ENCODE measurements at places on chromosomes 1 and 21.

DNA sequence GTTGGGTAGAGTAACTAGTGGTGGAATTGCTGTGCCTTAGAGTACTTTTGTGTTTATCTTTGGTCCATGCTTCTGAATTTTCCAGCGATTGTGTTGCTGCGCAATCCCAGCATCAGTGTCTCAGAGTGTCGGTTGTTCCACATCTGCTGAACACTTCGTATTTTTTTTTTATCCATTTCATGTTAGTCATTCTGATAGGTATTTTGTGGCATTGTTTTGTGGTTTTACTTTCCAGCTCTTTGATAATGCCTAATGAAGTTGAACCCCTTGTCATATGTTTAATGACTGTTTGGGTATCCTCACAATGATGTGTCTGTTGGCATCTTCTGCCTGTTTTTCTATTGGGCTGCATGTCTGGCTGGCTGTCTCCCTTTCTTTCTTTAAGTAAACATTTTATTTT is 13.6 kb downstream of the TUFT1 start:
- DNase-seq = peak; percentile 68

DNA sequence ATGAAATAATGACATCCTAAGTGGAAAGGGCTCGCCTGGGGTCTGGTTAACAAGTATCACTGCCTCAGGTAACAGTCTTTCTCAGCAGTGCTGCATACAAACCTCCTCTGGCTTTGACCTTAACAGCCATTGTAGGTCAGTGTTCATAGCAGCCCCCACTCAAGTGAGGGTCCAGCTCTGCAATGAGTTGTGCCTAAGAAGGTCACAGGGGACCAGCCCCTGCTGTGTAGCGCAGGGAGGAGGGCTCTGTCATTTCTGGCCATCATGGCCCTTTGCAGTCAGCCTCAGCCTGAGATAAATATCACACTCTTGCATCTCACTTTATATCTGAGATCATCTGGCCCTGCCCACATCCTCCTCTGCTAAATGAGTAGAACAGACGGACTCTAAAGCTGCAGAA is 18.1 kb upstream of the MYSM1 start:
- no peak for DNase-seq

DNA sequence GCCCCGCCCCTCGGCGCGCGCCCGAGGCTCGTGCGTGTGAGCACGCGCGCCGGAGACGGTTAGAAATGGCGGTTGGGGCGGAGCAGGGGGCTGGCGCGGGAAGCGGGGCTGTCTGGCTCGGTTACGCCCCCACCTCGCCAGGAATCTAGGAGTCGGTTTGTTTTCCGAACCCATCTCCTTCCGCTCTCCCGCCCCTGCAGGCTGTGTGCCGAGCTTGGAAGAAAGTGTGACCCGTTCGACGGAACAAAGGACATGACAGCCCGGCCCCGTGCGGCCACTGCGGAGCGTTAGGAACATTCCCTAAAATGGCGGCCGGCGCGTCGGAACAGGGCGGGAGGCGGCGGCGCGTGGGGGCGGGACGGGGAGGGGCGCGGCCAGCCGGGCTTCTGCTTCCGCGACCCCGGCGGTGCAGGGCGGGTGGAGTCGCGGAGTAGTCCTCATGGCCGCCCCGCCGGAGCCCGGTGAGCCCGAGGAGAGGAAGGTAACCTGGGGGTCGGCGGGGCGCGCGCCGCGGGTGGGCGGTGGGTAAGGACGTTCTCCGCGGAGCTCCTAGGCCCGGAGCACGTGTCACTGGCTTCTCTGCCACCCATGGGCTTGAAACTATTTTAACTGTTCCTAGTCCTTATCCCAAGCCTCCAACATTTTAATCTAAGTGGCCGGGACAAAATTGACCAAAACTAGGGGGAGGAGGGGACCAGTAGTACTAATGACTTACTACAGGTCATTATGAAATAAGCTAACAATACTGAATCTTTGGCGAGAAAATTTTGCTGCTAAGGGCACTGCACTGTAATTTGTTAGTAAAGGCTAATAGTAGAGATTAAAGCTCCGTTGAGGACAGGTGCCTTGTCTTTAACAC is at the start of gene COX20:
Gene COX20 (plus strand): TSS at position 383 of the 859 bp plus-strand sequence. CDS start 57 bp downstream, at position 440.
- DNase-seq = peak; percentile 76

DNA sequence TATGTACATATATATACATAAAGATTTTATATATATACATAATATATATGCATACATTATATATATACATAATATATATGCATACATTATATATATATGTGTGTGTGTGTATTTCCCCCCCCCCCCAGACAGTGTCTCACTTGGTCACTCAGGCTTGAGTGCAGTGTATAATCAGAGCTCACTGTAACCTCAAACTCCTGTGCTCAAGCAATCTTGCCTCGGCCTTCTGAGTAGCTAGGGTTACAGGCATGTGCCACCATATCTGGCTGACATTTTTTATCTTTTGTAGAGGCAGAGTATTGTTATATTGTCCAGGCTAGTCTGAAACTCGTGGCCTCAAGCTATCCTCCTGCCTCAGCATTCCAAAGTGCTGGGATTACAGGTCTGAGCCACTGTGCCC is 9.0 kb upstream of the FUBP1 start:
- DNase-seq = no peak

DNA sequence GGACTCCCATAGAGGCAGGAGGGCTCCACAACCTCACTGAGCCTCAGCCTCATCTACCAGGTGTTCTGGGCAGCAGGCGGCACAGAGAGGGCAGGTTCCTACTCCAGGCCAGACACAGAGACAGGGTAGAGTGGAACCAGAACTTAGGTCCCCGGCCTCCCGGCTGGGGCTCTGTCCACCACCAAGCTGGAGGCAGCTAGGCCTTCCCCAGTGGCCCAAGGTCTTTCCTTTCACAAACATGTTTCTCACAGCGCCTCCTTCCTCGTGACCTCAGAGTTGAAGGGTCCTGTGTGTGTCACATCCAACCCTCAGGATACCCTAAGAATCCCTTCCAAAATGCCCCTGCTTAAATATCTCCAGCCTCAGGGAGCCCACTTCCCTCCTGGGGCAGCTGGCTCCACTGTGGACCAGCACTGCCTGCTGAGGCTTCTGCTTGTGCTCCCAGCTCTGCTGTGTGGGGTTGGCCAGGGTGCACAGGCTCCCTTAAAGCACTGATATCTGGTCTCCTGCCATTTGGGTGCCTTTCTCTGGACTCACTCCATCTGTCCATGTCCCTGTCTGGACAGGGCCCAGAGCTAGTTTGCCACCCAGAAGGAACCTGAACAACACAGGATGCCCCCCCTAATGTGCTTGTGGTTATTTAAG is 33.2 kb upstream of the MAGOH start:
- no peak for DNase-seq

DNA sequence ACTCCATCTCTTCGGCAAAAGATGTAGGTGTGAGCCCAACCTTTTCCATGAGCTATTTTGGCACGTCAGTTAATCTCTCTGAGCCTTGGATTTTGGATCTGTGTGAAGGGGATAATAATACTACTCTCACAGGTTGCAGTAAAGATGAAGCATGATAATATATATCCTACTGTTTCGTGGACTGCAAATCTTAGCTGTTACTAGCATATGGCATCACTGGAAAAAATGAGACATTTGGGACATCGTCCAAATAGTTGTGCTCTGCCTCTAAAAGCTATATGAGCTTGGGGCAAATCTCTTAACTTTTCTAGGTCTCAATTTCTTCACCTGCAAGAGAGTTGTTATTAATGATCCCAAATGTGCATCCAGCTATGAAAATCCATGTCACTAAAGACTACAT is 147.4 kb upstream of the ZRANB2 start:
- DNase-seq = no peak

DNA sequence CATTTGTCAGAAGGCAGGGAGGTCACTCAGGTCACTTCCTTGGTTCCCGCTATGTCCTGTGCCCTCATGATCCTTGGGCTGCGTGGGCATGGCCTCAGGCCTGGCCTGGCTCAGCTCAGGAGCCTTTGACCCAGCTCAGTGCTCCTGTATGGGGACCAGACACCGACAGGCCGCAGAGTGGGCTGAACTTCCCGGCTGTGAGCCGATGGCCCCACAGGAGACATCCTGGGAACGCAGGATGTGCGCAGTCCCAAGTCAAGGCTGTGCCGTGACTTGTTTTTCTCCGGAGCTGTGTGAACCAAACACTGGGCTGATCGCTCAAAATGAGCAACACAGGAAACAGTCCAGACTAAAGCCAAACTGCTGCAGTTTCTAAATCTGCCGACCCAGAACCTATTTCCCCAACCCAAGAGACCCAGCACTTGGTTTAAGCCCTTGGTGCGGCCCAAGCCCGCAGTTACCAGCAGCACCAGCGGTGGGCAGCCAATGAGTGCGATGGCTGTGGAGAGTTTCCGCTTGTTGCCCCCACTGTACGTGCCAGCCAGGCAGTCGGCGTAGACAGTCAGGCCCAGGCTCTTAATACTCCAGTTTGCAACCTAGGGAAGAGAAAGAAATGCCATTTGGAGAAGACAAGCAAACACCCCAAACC is 92.3 kb upstream of the GCLM start:
- DNase-seq = no peak

DNA sequence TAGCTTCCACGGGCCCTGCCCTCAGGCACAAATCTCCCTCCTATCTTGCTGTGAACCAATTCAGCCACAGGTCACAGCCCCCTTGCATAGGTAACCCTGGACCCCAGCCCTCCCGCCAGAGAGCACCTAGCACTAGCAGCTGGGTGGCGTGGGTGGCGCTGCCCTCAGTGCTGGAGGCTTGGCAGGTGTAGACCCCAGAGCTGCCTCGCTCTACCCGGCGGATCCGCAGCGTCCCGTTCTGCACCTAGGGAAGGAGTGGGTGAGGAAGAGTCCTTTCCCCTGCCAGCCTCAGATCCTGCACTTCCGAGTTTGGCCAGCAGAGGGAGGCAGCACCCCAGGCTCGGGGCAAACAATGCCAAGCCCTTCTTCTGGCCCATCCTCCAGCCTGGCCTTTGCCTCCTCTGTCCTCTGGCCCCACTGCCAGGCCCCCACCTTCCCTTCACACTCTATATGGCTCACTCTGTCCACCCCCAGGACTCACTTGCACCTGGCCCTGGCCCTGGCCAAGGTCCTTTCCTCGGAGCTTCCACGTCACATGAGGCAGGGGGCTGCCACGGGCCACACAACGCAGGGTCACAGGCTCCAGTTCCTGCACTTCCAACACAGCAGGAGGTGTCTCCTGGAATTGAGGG is 9.0 kb downstream of the IGSF9 start:
- DNase-seq = no peak

GRCh38 chr21:34994766-34995631 is 54.1 kb downstream of the RUNX1 start:
- DNase-seq = no peak

- no peak for DNase-seq
These were observed 96.2 kb downstream of the ZMYM4 start for GRCh38 chr1:35364741-35365140.

DNA sequence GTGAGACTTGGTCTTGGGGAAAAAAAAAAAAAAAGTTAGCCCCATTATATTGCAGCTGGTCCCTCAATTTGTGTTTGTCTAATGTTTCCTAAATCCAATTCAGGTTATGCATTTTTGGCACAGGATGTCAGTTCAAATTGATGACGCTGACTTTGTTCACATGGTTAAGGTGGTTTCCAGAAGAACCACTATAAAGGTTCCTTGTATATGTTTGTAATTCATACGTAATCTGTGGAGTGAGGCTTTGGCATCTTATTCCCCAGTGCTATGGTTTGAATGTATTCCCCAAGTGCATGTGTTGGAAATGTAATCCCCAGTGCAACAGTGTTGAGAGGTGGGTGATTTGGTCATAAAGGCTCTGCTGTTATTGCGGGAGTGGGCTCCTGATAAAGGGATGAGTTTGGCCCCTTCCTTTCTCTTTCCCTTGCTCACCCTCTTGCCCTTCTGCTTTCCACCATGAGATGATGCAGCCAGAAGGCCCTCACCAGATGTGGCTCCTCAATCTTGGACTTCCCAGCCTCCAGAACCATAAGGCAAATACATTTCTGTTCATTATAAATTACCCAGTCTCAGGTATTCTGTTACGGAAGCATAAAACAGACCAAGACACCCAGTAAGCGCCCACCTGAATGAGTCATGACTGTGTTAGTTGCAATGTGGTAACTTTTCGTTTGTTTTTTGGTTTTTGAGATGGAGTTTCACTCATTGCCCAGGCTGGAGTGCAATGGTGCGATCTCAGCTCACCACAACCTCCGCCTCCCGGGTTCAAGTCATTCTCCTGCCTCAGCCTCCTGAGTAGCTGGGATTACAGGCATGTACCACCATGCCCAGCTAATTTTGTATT is 19.5 kb upstream of the HLCS start:
- no peak for DNase-seq

DNA sequence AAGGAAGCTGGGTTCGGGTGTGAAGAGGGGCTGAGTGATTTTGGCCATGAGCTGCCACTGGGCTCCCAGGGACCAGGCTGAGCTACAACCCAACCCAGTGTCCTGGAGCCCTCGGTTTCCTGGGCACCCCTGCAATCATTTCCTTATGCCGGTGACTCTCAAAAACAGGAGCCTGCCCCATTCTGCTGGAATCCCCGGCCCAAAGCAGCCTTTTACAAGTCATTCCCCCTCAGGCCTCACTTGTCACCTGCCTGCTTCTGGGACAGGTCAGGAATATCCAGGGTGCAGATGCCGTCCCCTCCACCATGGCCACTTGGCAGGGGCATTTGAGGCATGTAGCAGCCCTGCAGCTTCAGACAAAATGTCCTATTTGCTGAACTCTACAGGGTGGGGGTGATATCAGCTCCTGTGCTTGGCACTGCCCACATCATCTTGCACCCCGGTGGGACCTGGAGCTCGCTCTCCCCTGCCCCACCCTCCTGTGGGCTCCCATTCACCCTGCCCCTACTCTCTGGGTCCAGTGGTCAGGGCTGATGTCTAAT is 30.0 kb downstream of the CDK18 start:
- no peak for DNase-seq

- no peak for DNase-seq
These were observed 83.2 kb downstream of the PLXNA2 start for GRCh38 chr1:208161005-208161404.

DNA sequence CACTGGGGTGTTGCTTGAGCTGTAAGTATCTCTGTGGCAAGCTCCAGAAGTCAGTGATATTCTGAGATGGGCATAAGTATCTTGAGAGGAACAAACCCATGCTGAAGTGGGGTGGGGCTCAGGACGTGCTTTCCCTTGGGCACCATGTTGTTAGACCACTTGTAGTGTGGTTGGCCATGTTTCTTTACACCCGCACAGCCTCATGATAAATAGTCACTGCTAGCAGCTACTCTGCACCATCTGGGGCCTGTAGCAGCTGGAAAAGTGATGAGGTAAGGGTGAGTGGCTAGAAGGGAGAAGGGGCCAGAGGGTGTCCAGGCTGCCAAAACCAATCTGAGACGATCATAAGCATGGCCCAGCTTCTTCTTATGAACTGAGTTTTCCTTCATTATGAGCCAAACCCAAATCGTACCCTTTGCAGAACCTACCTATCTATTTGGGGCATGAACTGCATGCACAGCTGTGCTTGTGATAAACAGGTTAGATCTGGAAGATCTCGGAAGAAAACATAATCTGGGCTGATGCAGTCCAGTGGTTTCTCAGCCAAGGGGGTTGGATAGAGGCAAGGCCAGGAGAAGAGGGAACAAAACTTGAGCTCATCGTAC is 91.9 kb upstream of the IRF2BP2 start:
- no peak for DNase-seq

DNA sequence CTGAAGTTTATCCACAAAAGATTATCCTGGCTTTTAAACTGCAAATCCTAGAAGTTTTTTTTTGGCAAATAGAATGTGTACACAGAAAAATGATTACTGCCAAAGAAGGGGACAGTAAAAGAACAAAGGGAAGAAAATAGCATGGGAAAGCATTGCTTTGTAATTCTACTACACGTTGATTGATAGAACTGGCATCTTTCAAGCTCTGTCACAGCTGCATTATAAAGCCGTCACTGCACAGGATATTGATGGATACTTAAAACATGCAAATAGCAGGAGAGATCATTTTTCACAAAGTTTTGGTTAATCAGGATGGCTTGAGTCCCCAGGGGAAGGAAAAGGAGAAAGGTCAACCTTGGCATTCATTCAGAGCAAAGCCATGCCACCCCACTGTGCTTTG is 183.7 kb upstream of the RRP15 start:
- DNase-seq = no peak
